ENCODE measurements at places on chromosomes 7 and 10.

DNA sequence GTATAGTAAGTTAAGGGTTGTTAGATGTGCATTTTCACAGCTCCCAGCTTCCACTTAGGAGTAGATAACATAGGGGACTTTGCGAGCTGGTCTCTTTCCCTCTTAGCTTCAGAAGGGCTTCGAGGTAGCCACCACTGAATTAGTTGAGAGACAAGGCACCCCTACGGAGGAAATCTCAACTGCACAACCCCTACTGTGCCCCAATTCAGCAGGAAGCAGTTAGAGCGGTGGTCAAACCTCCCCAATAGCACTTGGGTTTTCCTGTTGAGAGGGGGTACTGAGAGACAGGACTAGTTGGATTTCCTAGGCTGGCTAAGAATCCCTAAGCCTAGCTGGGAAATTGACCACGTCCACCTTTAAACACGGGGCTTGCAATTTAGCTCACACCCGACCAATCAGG, 1.1 kb upstream of the HERPUD2 start:
- DNase-seq = no peak

- DNase-seq = no peak
Measured at GRCh38 chr7:121372376-121373010, 23.6 kb downstream of the FAM3C start.

DNA sequence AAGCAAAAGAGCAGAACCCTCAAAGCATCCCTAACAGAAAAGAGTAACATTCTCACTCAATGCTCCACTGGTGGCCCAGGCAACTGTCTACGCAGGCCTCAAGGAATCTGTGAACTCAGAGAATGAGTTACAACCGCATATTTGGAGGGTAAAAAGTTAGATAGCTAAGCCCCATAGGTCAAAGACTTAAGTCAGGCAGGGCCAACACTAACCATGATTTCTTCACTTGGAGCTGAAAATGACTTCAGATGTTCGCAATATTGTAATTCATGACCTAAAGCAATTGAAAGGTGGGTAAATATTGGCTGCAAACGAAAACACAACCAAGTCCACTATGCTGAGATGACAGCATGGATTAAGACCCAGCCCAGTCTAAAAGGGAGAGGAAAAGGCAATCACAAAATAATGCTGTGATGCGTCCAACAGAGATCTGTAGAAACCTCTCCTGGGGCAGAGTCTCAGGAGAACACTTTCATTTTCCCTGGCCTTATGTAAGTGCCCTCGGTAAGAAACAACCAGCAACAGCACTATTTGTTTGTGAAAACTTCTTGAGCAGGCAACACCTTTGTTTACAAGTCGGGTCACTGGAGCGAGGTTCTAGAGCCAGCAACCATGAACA, 176.5 kb downstream of the TNS3 start:
- no peak for DNase-seq

- peak; percentile 46 for DNase-seq
Measured at GRCh38 chr7:149772241-149772955, 990 bp downstream of the ZNF467 start.

DNA sequence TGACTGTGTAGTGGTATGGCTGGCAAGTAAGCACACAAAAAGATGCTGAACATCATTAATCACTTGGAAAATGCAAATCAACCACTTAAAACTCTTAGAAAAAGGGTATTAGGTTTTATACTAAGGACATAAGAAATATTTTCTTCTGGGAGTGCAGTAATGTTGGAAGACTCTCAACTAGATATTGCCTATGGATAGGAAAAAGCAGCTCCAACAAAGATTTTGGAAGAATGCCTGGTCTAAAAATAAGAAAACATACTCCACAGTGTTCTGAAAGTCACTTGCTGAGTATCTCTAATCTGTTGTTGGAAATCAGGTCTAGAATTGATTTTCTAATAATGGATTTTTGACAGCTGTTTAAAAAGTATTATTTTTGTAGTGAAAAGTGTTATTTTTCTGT, 50.8 kb upstream of the PHYHIPL start:
- no peak for DNase-seq

GRCh38 chr7:17685141-17685540, 255.2 kb downstream of the SNX13 start:
- peak; percentile 3 for DNase-seq

- DNase-seq = no peak
Measured at GRCh38 chr7:42770114-42770513, 141.8 kb downstream of the C7orf25 start.

- DNase-seq = no peak
Measured at GRCh38 chr7:143041346-143041745, 10.8 kb upstream of the OR6V1 start.

- DNase-seq = no peak
Measured at GRCh38 chr7:18053177-18053928, 25.7 kb upstream of the PRPS1L1 start.

GRCh38 chr7:158581440-158582088, 6.1 kb downstream of the PTPRN2 start:
- no peak for DNase-seq

DNA sequence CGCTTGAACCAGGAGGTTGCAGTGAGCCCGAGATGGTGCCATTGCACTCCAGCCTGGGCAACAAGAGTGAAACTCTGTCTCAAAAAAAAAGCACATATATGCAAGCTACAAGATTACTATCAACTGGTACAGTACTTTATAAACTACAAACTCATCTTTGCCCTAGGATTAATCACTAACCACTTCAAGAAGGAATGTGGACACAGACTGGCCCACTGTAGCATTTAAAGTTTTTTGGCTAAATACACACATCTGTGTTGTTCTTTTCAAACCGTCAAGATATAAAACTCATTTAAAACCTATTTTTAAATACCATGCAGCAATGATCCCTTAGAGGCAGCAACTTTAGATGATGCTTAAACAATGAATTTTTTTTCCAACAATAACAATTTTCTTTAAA, 205.4 kb downstream of the IMMP2L start:
- DNase-seq = no peak

Measured in OCI-M1 (cell line).